Stimulated activated CD4-positive, alpha-beta T cell treated with anti-CD3 and anti-CD28 coated beads, TNF-alpha, amount 100 ng/mL, for 1 hour (primary cell): ENCODE measurements at places on chromosomes 4 and X.

- DNase-seq, result no peak
Measured at GRCh38 chr4:136443006-136443405, 1089.3 kb downstream of the PCDH18 start.

DNA sequence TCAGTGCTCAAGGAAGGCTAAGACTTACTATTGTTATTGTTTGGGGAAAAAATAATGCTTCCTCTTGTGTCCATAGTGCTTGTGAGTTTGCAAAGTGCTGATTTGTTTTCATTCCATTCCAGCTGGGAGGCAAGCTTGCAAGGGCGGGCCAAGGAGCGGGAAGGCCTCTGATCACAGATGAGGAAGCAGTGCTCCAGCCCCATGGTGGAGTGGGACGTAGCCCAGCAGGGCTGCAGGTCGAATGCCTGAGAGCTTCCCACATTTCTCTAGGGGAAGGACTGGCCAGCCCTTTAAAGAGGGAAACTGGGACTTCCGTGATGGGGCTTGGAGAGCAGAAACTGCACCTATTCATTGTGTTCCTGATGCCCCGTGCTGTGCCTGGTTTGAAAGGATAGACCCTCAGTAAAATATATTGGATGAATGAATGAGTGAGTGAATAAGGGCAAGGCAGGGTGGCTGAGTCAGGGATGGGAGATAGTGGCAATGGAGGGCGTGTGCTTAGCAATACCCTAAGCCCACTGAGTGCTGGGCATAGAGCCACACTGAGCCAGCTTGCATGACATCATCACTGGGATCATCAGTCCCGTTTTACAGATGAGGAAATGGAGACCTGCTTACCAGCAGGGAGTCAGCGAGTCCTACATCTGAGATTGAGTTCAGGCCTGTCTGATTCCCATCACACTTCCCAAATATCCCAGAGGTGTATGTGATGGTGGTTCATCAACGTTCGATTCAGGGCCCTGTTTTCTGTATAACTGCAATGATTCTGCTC, 17.9 kb upstream of the NSG1 start:
- no peak for DNase-seq

- DNase-seq, result no peak
Measured at GRCh38 chr4:56914336-56914735, 6.6 kb downstream of the REST start.

GRCh38 chrX:110022599-110023448, 19.9 kb downstream of the TMEM164 start:
- DNase-seq, result no peak

- DNase-seq, result no peak
Measured at GRCh38 chrX:13232484-13232883, 87.4 kb downstream of the ATXN3L start.
